ENCODE measurements at places on chromosomes 1 and 21. TPM values are rescaled to one million over a fixed set of nuclear protein-coding genes. Genes with fewer than 3 reads are reported as not detected.

GRCh38 chr1:200493344-200493743, 83.5 kb upstream of the ZNF281 start:
- no peak for DNase-seq

DNA sequence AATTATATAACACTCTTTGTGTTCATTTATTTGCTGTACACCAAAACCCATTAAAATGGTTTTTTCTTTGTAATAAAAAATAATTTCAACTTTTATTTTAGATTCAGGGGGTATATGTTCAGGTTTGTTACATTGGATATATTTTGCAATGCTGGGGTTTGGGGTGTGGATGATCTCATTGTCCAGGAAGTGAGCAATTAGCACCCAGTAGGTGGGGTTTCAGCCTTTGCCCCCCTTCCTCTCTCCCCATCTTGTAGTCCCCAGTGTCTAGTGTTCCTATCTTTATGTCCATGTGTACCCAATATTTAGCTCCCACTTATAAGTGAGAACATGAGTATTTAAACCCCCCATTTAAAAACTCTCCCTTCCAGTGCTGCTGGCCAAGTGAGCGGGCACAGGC, 184.6 kb downstream of the RHOU start:
- no peak for DNase-seq

DNA sequence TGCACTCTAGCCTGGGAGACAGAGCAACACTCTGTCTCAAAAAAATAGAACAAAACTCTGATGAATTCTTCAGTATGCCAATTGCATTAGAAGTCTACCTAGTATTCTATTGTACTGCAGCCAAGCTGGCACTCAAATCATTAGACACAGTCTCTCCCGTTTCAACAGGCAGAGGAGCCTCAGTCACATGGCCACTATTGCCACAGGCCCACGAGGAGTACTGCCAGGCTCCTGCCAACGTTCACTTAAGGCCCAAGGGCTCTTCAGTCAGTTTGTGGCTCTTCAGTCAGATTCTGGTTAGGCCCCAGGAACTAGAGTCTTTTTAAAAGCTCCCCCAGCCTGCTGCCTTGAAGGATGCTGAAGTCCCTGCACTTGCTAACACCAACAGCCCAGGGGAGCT, 73.4 kb downstream of the SH3BGR start:
- DNase-seq = no peak

The GBP5 gene
- 1.6 TPM for total RNA-seq

GRCh38 chr1:173551699-173552098, 51.2 kb downstream of the SLC9C2 start:
- DNase-seq = no peak

The CENPS gene
- total RNA-seq = 7.8 TPM

- DNase-seq = no peak
Observed at GRCh38 chr1:243462929-243463697, 207.3 kb downstream of the SDCCAG8 start.

The DPH2 gene
- 14.5 TPM for total RNA-seq

- DNase-seq = no peak
Observed at GRCh38 chr1:95098196-95098595, 19.0 kb upstream of the TLCD4 start.

GRCh38 chr1:87968197-87968955, 639.7 kb downstream of the LMO4 start:
- DNase-seq = peak; percentile 82

The TMEM201 gene
- total RNA-seq = 6.1 TPM

The PERM1 gene
- 0.24 TPM for total RNA-seq

DNA sequence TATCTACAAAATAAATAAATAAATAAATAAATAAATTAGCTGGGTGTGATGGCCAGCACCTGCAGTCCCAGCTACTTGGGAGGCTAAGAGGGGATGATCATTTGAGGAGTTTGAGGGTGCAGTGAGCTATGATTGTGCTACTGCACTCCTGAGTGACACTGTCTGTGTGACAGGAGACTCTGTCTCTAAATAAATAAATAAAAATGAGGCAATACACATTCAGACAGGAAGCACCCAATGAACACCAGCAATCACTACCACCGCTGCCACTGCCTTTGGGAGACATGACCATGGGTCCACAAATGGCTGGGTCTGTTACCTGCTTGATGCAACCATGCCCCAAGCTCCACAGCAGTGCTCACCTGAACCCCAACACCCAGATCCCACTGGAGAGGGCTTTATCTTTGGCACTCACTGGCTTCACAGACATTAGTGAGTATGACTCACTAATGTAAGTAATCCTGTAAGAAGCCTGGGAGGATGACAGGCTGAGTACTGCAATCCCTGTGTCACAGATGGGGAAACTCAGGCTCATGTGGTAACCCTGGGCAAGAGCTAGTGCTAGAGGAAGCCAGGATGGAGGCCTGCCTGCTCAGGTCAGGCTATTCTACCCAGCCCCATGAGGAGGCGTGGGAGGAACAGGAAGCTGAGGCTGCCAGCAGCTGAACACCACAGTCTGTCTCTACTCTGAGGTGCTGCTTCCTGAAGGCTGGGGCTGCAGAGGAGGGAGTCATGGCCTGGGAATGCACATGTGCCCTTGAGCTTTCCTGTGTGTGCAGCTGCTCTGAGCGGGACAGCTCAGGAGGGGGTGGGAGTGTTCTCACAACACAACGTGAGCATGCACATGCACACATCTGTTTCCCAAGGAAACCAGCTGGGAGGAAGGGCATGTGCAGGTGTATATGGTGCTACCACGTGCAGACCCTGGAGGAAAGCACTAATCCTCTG, 43.0 kb downstream of the SLC9A1 start:
- peak; percentile 95 for DNase-seq

The FCN3 gene
- 10.4 TPM for total RNA-seq

- peak; percentile 78 for DNase-seq
Observed at GRCh38 chr1:3029991-3030662, 8.9 kb downstream of the ACTRT2 start.

The MX2 gene
- 20.4 TPM for total RNA-seq

The NOS1AP gene
- 5.0 TPM for total RNA-seq

DNA sequence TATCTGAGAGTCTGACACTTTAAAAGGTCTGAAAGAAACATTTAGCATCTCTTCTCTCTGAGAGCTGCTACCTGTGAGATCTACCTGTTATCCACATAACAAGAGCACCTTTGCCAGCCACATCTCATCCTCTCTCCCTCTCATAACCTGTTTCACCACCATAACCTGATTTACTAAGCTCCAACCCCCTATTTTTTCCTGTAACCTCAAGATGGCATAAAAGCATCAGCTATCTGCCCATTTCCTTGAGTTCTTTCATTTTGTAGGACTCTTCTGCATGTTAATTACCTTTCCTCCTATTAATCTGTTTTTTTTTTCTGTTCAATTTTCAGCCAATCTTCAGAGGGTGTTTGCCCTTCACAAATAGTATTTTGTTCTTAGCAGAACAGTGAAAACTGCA, 136.5 kb upstream of the KCNK1 start:
- no peak for DNase-seq

DNA sequence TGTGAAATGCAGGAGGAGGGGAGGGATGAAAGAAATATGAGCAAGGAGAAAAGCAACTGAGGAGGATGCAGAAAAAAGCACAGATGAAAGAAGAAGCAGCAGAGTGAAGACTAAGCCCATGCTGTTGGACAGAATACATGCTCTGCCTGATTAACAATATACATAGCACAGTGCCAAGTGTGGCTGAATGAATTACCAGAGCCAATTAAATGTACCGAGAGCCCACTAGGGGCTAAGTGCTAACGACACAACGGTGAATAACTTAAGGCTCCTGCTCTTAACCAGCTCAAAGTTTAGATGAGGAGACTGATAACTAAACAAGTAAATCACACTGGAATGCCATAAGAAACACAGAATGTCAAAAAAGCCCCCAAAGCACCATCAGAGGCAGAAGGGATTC, 15.6 kb downstream of the CADM3 start:
- no peak for DNase-seq

DNA sequence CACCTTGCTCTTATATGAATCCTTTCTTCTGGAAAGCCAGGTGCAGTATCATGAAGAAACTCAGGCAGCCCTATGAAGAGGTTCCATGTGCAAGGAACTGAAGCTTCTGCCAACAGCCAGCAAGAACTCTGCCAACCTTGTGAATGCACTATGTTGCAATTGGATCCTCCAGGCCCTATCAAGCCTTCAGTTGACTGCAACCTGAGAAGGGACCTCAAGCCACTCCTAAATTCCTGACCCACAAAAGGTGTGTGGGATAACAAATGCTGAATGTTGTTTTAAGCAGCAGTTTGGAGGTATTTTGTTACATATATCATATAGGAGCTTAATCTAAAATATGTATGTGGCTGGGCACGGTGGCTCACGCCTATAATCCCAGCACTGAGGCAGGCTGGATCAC, 84.0 kb downstream of the RERE start:
- DNase-seq = no peak

DNA sequence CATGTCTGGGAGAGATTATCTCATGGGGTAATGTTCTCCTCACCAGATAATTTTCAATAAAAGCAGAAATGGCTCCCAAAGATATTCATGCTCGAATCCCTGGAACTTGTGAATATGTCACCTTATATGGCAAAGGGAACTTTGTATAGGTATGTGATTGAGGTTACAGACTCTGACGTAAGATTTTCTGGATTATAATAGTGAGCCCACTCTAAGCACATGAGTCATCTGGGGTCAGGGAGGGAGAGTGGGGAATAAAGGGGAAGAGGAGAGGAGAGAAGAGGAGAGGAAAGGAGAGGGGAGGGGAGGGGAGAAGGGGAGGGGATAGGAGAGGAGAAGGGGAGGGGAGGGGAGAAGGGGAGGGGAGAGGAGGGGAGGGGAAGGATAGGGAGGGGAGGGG, 1193.9 kb downstream of the PLA2G4A start:
- no peak for DNase-seq

DNA sequence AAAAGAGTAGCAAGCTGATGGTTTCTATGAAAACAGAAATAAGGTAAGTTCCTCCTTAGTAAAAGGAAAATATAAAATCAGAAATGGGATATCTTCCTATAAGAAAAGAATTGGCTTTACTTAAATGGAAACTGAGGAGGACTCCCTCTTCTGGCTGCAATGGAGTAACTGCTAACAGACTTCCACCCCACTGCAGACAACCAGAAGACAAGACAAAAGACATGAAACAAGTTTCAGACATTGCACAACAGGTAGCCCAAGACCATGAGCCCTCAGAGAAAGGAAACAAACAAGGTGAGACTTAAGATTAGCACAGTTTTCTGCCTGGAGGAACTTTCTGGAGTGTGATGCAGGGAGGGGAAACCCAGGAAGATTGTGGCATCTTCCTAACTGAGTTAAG, 17.0 kb upstream of the OLFML2B start:
- DNase-seq = no peak

GRCh38 chr21:32977216-32977615, 48.5 kb upstream of the OLIG2 start:
- no peak for DNase-seq

GRCh38 chr1:211355873-211356272, 29.2 kb downstream of the TRAF5 start:
- no peak for DNase-seq

DNA sequence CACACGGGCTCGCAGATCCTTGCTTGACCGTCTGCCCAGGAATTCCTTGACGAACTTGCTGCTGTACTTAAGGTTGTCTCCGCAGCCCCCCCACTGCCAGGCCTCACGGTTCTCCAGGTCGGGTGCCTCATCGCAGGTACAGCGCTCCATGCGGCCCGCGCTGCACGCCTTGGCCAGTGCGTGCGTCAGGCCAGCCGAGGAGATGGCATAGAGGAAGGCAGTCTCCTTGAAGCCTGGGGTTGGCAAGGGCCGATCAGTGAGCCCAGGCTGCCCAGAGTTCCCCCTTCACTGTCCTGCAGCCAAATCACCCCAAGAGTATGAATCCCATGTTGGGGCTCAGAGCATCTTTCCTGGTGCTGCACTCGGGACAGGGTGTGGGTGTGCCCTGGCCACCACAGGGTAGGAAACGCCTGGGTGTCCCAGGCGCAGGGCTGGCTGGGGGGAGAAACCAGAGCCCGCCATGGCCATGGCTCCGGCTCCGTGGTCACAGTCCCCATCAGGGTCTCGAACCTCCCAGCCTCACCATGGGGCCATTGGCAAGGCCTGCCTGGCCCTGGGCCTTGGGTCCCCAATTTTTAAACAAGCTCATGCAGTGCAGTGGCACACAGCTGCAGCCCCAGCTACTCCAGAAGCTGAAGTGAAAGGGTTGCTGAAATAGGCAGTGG, 23.4 kb downstream of the WNT9A start:
- DNase-seq = no peak

The SMIM1 gene
- total RNA-seq = 3.6 TPM

The FCGR3B gene
- 4.5 TPM for total RNA-seq

GRCh38 chr21:39313571-39314142, at the start of gene BRWD1:
Gene BRWD1 (minus strand): TSS chr21:39313632. CDS start chr21:39313491, 141 bp downstream.
- DNase-seq = peak; percentile 94

- no peak for DNase-seq
Observed at GRCh38 chr1:209503196-209503595, 80.3 kb upstream of the CAMK1G start.

DNA sequence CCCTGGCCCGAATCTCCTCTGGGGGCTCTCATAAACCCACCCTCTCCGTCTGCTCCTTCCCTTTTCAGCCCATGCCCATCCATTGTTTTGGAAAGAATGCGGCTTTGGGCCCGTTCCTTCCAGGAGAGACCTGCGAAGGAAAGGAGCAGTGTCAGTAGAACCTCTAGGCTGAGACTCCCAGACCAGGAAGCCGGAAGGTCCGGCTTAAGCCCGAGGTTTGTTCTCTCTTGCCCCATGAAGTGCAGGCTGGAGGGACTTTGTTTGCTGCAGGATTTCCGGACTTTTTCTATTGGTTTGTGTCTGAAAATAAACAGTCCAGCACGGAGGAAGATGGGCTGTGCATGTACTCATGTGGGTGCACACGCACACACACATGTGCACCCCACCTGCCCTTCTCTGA, 49.8 kb downstream of the ELK4 start:
- no peak for DNase-seq

- no peak for DNase-seq
Observed at GRCh38 chr1:247358920-247359319, 27.3 kb upstream of the ZNF496 start.

DNA sequence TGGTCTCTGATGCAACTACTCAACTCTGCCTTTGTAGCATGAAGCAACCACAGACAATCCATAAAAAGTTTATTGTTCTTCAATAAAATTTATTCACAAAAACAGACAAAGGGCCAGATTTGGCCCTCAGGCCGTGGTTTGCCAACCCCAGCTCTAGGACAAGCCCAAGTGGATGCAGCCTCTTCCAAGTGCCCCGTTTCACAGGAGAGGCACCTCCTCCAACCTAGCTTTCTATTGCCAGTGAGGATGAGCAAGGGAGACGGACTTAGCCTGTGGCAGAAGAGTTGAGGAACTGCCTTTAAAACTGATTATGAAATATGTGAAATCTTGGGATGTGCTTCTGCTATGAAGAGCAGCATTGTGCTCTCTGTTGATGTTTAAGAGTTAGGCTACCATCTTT, 105.4 kb downstream of the PSMG1 start:
- no peak for DNase-seq

The UBE4B gene
- 34.4 TPM for total RNA-seq

- peak; percentile 84 for DNase-seq
Observed at GRCh38 chr1:67429528-67430357, 459 bp downstream of the SERBP1 start.

The SDHC gene
- 123 TPM for total RNA-seq

The SMAP2 gene
- 26.0 TPM for total RNA-seq

DNA sequence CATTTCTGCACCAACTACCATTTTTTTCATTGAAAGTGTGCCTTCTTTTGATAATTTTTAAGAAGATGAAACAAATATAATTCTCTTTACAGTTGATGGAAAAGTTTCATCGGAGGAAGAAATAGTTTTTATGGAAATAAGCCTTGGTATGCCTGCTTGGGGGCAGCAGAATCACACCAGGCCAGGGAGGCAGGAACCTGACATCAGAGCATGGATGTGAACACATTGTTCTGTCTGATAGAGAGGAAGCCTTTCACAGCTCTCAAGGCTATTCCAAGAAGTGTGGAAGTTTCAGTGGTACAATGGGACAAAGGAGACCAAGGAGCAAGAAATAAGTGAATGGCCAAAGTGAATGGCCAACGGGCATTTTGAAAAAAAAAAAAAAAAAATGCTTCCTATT, 162.2 kb upstream of the KCNK2 start:
- no peak for DNase-seq

Data from posterior vena cava (tissue), 2 donors.